Activated T-cell treated with anti-CD3 and anti-CD28 coated beads for 48 hours (primary cell): ENCODE measurements at places on chromosomes 3 and 15.

- DNase-seq = no peak
These were observed 1.0 kb downstream of the P3H2 start for GRCh38 chr3:190119461-190120268.

DNA sequence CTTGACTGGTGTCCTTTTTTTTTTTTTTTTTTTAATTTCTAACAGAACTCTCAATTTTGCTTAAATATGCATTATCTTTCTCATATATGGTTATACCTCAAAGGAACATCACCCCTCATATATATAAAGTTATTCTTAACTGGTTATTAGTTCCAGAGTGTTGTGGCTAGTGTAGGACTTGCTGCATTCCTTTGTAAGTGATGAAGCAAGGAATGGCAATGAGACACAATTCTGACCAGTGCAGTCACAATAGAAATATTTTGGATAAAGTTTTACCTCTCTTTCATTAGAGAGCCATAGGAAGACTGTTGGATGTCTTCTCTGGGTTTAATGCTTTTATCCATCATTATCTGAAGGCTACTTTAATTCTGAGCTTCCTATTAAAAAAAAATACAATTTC, 75.5 kb upstream of the CBLB start:
- DNase-seq = no peak

- DNase-seq = no peak
These were observed 116.9 kb upstream of the RAD18 start for GRCh38 chr3:9080163-9080562.

- DNase-seq = no peak
These were observed 69.4 kb upstream of the FOXP1 start for GRCh38 chr3:71652781-71653413.

DNA sequence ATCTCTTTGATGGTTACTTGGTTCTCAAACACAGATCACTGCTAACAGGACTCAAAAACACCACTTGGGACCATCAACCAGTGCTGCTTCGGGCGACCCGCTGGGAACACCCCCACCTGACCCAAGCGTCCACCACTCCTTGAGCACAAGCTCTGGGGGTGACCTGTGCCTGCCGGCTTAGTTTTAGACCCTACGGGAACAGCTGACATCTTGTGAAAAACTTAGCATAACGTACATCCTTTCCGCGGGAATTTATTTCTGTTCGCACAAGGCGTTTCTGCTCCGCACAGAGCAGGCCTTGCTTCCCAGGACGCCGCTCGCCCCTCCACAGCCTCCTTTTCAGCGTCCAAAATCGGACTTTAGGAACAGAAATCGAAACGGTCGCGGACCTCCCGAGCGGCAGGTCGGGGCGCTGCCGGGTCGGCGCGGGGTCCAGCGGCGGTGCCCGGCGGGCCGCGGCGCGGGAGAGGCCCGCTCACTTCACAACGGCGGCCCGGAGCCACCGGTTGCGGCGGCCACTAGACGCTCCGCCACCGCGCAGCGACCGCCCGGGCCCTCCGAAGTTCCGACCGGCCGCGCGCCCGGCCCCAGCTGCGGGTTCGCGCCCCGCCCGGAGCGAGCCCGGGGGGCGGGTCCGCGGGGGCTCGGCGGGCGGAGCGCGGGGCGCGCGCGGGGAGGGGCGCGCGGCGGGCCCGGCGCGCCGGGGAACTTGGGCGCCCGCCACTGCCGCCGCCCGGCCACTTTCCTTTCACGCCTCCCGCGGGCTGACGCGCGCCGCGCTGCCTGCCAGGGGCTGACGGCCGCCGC, 959 bp downstream of the SFMBT1 start:
- DNase-seq = peak; percentile 55

DNA sequence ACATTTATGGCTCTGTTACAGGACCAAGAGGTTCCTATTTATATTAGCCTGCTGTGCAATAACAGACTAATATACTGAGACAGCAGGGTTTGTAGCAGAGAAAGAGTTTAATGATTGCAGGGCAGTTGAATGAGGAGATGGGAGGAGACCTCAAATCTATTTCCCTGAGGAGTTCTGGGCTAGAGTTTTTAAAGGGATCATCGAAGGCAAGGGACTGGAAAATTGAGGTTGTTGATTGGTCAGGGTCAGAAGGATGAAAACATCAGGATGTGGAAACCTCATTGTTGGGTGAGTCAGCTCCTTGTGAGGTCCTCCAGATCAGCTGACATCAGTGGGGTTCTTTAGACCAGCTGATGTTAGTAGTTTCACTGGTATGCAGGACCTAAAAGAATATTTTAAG, 60.6 kb upstream of the GOLGA8B start:
- no peak for DNase-seq

GRCh38 chr3:140018556-140018955, 83.6 kb downstream of the CLSTN2 start:
- no peak for DNase-seq

GRCh38 chr3:168047190-168047795, 48.4 kb downstream of the GOLIM4 start:
- no peak for DNase-seq

DNA sequence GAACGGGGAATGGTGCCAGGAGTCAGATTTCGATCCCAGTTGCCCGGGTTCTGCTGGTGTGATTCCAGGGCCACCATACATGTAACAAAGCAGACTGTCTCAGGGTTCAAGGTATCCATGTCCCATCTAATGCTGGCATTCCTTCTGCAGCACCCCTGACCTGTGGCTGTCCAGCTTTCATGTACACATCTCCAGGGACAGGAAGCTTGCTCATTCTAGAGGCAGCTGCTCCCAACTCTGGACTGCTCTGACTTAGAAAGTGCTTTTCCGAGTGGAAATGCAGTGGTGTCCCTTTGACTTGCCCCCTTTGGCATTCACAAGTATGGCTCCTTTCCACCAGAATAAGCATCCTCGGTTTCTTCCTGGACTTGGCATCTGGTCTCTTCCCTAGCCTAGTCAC, 30.9 kb downstream of the PML start:
- DNase-seq = no peak

GRCh38 chr3:37145611-37146010, 28.8 kb downstream of the LRRFIP2 start:
- DNase-seq = no peak

DNA sequence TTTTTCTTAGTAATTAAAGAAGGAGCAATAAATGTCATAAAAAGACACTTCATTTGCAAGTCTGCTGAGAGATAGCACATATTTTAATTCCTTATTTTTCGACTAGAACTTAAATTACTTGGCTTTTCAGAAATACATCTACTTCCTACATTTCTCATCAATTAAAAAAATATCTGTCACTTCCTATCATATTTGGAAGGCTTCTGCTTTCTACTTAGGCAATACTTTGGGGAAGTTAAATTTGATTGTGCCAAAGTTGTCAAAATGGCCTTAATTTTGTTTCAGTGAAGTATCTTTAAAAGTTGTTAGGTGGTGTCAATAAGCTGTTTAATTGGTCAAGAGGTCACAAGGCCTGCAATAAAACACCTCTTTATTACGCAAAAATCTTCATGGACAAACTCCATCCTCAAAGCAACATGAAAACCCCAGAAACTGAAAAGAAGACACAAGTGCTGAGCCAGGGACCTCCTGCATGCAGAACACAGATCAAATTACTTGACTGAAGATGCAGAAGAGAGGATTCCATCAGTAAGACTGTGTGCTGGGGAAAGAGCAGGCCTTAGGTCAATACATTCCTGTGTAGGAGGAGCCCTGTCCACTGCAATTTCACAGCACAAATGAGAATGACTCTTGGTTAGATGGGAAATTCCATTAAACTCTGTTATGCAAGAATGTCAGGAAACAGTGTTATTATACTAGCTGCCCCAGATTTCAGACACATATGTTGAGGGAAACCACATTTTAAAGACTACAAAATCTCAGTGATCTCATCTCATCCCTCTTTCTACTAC, 48.0 kb upstream of the FSTL1 start:
- no peak for DNase-seq

- no peak for DNase-seq
These were observed 36.6 kb downstream of the LNP1 start for GRCh38 chr3:100437721-100438622.

- DNase-seq = no peak
These were observed 296.5 kb downstream of the ZIC1 start for GRCh38 chr3:147705651-147706051.

DNA sequence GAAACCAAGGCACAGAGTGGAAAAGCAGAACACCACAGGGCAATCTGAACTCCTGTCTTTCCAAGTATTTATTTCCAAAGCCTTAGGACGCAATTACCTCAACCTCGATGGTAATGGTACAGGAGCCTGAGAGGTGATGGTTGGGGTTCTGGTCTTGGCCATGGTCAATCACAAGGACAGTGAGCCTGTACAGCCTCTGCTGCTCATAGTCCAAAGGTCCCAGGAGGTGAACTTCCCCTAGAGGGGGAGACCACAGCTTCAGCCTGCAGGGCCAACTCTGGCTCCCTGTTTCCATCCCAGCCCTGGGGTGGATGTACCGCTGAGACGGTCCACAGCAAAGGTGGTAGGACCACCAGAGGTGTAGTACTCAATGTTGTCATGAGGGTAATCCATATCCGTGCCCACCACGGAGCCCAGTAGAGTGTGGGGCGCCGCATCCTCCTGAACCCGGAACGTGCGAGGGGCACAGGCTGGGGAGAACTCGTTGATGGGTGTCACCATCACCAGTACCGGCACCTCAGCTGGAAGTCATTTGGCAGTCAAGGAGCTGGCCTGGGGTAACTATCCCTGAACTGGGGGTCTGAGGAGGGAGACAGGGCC, 6.1 kb downstream of the CDHR4 start:
- DNase-seq = no peak

DNA sequence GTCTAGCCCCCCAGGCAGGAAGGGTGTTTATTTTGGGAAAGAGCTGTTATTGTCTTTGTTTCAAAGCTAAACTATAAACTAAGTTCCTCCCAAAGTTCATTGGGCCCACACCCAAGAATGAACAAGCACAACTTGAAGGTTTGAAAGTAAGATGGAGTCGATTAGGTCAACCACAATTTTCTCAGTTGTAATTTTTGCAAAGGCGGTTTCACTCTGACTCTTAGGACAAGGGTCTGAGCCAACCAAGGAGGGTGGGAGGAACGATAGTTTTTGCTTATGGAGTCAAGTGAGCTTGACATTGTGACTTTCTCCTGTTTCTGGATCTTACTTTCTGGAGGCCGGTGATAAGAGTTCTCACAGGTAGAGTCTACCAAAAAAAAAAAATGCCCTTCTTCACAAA, 5.8 kb upstream of the ZNF770 start:
- no peak for DNase-seq

DNA sequence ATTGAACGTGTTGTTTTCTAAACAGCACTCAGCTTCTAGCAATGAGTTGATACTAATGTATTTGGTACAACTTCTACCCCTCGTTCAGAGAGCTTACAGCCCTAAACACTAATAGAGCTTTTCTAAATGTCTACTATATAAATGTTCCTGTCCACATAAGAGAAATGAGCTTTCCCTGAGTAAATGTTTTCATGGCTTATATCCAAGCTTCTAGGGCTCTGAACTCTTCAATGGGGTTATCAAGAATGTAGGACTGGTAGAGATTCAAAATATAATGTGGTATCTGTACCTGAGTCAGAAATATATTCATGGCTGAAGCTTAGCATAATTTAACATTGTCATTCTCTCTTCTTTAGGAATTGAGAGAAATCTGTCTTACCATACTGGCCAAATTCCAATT, 73.4 kb downstream of the SERPINI1 start:
- no peak for DNase-seq

DNA sequence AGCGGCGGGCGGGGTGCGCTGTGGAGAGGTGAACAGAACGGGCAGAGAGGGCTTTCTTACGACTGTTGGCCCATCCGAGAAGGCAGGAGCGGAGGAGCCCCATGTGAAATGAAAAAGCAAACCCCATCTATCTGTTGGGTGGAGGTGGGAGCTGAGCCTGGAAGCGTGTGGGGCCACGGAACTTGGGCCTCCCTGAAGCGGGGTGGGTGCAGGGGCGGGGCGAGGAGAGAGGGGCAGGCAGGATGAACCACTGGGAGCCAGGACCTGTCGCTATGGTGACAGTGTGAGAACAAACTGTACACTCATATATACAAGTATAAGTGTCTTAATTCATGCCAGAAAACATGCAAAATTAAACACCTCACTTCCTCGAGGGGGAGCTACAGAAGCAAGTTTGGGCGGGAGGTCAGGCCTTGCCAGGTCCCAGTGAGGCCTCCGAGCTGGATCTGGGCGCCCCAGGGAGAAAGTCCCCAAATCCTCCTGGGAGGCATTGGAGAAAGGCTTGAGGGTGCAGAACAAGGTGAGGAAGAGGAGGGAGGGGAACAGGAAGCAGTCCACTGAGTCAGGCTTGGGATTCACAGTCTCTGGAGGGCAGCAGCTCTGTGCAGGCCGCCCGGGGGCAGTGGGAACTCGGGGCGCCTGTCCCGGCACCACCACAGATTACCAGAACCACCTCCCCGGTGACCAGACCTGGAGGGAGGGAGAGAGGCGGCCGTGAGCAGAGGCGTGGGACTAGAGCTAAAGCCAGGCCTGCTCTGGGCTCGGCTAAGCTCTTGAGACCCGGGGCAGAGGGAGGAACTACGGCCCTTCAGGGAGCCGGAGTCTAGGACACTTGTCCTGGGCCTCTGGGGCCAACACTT, 34.8 kb downstream of the RBPMS2 start:
- no peak for DNase-seq

DNA sequence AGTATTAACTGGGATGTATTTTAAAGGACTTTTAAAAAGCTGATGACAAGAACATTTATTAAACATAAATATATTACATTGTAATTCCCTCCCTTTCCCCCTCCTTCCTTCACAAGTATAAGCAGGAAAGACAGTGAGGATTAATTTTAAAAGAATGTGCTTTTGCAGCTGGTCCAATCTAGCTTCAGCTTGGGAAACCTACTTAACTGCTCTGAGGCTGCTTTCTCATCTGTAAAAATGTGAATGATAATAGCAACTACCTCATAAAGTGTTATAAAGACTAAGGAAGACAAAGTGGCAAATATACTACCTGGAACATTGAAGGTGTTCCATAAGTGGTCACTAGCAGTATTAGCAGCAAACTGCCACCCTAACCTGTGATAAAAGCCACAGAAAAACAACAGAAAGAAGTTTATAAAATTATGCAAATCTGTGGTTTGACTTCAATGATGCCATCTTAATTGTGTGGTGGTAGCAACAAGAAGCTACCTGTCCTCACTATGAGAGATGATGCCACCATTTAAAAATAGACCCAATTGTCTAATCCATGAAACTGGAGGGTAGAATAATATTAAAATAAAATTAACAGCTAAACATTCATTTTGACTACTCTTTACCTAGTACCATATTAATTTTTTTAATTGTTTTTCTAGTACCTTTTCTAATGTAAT, 20.0 kb downstream of the DHX36 start:
- DNase-seq = no peak

GRCh38 chr3:180417241-180417640, 184.7 kb upstream of the TTC14 start:
- DNase-seq = no peak

- DNase-seq = no peak
These were observed 31.6 kb upstream of the SV2B start for GRCh38 chr15:91068436-91068835.
